ENCODE measurements at places on chromosomes 3 and 15.

- no peak for DNase-seq
Observed at GRCh38 chr3:14959359-14959943, 12.1 kb downstream of the NR2C2 start.

DNA sequence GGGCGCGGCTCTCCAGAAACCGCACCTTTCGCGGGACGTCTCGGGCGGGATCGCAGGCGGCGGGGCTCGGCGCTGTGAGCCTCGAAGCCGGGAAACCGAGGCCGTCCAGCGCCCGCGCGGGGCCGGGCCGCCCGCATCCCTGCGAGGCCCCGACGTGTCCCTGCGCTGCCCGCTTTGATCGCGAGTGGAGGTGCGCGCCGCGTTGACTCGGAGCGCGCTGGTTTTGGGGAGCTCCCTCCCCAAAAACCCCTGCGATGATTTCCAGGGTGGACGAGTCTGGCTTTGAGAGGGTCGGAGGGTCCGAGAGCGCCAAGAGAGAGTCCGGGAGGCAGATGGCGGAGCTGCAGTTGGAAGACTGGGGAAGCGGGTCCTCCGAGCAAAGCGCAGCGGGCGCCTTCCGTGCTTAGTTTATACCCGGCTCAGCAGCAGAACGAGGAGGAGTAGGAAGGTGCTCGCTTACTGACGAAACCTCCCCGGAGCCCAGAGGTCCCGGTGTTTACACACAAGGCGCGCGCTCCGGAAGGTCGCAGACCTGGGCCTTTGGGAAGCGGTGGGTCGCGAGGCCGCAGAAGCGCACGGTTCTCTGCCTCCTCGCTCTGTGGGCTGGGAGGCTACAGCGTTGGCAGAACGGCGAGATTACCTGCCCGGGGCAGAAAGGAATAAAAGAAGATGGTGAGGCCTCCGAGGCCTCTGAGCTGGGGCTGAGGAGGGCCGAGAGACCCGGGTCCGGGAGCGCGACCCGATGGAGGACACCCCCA, 687 bp downstream of the ALDH1A3 start:
- DNase-seq, result no peak

DNA sequence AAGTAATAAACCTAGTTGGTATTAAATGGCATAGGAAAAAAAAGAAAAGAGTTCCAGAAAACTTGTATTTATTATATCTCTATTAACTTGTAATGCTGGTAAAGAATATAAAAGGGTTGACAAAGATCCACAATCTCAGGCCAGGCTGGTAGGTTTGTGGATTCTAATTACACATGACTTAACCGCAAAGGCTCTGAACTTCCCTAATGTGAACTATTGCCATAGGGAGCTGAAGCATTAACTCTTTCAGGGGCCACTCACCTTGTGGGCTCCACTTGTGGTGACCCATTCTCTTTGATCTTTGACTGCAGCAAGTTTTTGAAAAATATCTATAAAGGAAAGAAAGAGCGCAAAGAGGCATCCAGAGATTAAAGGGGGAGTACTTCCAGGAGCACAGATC, 58.5 kb downstream of the NEK10 start:
- DNase-seq, result no peak

- no peak for DNase-seq
Observed at GRCh38 chr15:59696332-59696731, 7.2 kb upstream of the BNIP2 start.

DNA sequence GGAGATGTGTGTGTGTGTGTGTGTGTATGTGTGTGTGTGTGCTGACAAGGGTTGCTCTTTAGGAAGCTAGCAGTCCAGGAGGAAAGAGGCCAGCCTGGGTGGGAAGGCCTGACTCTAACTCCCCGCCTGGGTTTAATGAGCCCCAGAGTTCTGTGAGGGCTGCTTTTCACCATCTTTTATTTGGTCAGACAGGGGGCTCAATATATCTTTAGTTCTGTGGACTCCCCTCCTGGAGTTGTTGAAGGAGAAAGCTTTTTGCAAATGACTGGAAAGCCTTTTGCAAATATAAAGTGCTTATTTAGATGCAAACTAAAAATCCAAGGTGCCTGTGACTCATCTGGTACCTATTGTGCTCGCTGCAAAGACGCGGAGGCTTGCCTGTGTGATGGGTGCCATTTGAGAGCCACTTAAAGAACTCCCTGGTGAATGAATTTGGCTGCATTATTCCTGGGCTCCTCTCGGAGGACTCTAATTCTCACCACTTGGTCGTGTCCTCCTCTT, 24.5 kb downstream of the DRD3 start:
- DNase-seq, result no peak

- no peak for DNase-seq
Observed at GRCh38 chr15:94086341-94086740, 145.0 kb upstream of the MCTP2 start.

DNA sequence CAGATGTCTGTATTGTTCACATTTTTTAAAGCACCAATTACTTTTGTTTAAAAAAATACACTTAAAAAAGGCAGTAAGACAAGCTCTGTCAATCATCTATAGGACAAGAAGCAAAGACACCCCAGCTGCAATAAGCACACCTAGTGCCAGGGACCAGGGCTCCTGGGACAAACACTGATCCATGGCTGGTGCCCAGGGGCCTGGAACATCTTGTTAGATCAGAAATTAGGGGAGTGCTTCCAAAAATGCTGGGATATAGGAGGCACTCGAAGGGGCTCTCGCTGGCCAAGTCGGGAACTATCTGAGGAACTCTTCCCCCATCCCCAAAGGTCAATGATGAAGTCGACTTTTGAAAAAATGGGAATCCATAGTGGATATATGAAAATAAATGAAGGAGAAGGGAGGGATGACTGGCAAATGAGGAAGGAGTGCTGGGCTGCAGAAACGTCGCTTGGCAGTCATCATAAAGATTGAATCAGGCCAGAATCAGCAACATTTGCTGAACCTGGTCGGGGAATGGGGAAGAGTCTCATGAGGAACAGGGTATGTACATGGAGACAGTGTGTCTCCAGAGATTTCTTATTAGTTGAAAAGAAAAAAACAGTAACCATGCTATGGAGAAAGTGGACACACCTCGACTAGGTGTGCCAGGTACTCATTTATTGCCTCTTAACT, 28.5 kb downstream of the TSPAN3 start:
- DNase-seq, result no peak

- DNase-seq, result no peak
Observed at GRCh38 chr3:12541625-12542024, 3.7 kb downstream of the MKRN2OS start.

DNA sequence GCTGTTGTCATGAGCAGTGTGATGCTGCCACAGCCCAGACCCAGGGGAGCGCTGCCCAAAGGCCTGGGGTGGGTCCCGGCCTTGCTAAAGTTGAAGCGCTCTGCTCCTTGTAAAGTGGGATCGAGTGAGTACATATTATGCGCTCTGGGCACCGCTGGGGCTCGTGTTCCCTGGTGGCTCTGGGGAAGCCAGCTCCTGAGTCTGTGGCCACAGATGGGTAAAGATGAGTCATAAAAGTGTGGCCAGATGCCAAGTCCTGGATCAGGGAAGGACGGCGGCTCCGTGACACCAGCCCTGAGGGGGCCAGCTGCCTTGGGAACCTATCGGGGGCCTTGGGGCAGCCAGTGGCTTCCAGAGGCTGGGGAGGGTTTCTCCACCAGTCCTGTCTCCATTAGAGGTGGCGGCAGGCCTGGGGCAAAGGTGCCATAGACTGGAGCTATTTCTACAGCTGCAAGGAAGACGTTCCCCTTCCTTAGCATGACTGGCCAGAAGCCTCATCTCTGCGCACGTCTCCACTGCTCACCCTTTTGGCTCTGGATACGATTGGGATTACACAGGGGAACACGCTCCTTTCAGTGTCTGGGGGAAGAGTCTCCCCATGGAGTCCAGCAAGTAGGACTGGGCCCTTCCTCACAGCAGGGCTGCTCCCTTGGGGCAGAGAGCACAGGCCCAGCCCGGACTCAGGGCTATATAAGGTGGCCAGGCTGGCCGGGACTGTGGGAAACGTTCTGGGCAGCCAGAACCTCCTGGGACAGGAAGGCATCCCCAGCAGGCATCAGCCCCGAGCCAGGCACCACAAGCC, 1.2 kb upstream of the ITIH4 start:
- DNase-seq, result peak; percentile 44

DNA sequence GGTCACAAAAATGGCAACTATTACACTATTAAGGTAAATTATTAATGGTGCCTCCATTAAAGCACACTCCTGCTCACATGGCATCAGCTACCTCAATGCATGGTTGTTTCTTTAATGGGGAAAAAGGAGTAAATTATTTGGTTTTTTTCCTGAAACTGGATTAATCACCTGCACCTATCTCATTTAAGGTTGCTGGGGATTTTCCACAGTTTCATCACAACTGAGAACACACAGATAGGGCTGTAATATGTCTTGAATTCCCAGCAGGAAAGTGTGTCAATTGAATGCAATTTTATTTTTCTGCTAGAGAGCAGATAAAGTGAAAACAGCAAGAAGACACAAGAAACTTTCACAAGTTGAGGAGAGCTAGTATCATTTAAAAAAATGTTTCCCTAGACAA, 36.4 kb downstream of the RFTN1 start:
- DNase-seq, result no peak

Data from A673 (cell line).